ENCODE measurements at places on chromosomes 2 and 18.

DNA sequence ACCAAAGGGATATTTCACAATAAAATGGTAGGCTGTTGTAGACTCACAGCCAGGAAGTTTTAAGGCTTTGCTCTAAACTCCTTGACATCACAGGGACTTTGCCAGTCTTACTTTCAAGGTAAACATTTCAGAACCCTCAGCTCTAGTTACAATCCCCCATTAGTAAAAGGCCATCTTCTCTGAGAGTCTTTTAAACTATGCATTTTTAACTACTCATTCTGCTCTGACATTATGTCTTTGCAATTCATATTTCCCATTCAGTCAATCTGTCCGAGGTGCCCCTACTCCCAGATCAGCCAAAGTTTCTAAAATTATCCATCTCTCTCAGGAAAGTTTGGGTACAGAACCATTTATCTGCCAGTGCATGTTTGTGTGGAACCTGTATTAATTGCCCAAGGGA, 1094.1 kb downstream of the TDRD15 start:
- DNase-seq, result no peak

DNA sequence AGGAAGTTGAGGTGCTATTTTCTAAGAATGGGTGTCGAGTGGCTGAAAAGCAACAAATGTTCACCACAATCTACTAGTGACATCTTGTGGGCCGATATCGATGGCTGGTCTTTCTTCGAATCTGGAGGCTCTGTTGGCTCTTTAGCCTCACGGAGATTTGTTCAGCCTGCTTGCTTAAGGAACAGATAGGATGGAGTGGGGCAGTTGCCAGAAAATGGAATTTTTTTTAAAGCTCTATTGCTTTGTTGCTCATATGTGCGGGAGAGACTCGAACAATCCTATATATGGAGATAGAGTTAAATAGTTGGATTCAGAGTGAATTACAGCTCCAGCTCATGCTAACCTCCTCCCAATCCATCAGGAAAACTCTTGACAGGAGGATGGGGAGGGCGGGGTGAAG, 70.9 kb upstream of the LYPD6B start:
- no peak for DNase-seq

- DNase-seq, result no peak
Observed at GRCh38 chr18:37710726-37711125, 145.1 kb upstream of the CELF4 start.

- no peak for DNase-seq
Observed at GRCh38 chr2:214856137-214856536, 46.7 kb upstream of the BARD1 start.

GRCh38 chr2:119440873-119441272, 9.2 kb downstream of the TMEM37 start:
- DNase-seq, result no peak

DNA sequence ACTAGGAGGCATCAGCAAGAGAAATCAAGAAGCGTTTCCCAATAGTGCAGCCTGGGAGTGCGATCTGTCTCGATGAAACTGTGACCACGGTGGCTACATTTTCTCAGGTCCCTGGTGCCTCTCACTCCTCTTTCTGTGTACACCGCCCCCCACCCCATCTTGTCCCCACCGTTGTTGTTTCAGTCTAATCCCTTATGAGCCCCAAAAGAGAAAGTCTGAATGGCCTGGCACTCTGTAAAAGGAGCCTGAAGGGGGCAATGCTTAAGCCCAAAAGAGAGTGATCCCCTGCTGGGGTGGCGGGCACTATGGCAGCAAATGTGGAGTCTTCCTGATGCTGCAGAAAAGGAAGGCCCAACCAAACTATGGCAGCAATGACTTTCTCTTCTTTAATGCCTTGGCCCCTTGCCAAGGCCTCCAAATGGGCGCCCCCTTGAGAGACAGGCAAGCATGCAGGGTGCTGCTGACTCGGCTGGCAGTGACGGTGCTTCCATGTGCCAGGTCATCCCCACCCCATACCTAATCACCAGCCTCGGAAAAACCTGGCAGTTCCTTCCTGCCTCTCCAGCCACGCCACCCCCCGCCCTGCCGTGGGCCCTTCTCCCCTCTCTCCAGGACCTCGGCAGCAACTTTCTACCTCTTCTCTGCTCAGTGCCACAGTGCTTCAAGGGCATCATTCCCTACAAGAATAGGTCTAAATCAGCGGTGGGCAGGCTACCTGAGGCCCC, 123.0 kb downstream of the CYP26B1 start:
- DNase-seq, result no peak

All from MM.1S (cell line).